CD4-positive, alpha-beta T cell treated with Interleukin-10 for 1 hour (primary cell): ENCODE measurements at places on chromosomes 7 and 10.

DNA sequence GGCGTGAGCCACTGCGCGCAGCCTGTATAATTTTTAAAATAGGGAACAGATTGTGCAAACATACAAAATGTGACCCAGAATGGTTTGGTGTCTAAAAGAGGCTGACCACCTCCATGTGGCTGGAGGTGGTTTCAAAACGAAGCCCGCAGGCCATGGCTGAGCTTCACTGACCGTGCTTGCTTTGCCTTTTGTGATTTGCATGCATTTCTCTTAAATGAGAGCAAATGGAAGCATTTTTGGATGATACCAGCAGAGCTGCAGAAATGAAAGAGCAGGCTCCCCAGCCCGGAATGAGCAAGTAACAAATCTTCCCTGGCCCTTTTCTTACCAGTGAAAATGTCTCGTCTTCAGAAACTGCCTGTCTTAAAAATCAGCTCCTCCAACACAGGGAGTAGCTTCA lies 239.9 kb downstream of the CAMK1D start:
- DNase-seq, result no peak

- no peak for DNase-seq
Measured at GRCh38 chr10:132011445-132011844, 29.7 kb upstream of the BNIP3 start.

DNA sequence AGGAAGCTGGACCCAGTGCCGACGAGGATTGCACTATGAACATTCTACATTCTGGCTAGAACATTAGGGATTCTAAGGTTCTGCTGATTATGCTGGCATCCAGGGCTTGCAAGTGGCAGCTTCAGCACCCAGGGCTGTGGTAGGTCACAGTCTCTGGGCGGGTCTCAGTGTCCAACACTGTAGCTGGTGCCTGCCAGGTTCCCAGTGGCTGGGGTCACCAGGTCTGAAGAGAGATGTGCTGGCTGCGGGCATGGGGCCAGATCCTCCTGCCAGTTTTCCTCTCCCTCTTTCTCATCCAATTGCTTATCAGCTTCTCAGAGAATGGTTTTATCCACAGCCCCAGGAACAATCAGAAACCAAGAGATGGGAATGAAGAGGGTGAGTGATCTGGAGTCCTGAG lies at the start of gene PTTG1IP2:
TSS of gene PTTG1IP2 (plus strand) at position 86 of the 400 bp plus-strand sequence. CDS start at position 234, 148 bp downstream.
- DNase-seq, result no peak

DNA sequence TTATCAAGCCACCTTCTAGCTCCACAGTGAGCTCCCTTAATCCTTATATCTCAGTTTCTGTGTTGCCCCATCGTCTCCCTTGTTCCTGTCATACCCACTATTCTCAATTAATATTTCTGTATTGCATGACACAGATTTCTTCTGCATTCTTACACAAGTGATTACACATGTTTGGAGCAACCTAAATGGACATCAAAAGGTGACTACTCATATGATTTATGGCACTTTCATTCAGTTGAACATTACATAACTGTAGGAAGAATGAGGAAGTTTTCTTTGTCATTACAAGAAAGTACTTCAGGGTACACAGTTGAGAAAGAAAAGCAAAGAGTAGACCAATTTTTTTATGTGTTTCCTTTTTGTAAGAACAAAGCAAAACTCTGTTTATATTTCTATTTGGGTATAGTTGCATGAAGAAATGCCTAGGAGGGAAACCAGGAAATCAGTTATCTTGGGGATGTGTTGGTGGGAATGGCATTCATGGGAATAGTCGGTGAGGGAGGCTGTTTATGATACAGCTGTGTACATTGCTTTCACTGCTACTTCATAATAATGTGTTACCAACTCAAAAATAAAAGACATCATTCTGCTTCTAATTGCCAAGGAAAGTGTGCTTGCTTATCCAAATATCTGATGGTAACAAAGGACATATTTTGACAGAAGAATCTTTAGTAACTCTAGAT lies 23.6 kb upstream of the PRSS37 start:
- no peak for DNase-seq

GRCh38 chr10:11256896-11257295 lies 239.2 kb downstream of the CELF2 start:
- DNase-seq, result no peak

DNA sequence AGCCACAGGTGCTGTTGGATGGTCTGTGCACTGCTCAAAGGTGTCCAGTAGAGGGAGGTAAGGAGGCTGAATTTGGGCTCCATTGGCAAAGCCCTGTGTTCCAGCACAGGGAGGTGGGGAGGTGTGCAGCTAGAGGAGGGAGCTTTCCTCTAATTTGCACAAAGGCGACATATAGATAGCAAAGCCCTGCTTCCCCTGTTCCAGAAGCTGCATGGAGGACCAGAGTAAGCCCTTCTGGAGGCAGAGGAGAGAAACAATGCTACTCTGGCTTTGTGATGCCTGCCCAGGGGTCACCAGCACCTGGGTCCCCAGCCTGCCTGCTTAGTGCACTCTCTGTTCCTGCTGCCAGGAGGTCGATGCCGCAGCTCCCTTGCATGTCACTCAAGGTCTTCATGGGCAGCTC lies 3.4 kb upstream of the ARHGAP22 start:
- peak; percentile 35 for DNase-seq

DNA sequence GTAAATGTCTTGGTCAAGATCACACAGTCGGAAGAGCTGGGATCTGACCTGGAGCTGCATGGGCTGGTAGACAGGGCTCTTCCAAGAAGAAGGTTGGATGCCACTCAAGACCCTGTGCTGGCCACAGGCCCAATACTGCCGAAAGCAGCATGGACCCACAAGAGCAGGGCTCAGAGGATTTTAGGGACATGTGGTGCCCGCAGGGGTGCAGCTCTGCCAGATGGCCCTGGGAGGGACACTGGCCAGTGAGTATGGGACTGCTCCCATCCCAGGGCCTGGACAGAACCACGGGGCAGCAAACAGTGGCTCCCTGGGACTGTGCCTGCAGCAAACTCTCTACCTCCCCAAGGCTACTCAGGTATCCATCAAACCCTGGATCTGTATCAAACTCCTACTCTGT lies 12.4 kb downstream of the MAT1A start:
- no peak for DNase-seq

GRCh38 chr7:64945503-64946175 lies 42.6 kb downstream of the ZNF273 start:
- DNase-seq, result no peak

- DNase-seq, result no peak
Measured at GRCh38 chr7:98870807-98871491, 1.1 kb upstream of the TMEM130 start.

DNA sequence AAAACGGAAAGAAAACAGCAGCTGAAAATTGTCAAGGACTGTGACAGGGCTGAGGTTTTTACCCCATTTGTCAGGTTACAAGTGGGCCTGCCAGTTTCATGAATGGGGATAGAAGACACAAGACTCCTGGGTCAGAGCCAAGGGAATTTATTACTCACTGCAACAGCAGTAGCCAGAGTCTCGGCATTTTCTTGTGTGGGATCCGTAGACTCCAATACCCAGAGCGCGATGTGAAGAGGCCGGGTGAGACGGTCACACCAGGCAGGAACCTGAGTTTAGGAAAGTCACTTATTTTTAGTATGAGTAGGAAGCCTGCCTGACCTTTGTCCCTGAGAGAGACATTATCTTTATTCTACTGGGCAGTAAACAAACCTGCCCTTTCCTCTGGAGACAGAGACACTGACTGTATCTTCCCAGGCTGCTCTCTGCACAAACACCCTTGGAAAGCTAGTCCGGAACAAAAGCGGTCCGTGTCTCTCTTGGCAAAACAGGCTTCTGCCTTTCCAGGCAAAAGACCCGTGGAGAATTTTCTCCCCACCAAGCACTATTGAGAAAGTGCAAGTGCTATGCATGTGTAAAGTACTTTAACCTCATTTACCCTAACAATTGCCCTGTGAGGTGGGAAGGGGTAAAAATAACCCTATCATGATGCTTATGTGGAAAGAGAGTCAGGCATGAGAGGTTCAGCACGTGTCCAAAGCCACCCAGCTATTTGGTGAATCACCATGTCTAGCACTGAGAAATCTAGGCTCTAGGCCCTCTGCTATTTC lies 58.4 kb downstream of the JCAD start:
- DNase-seq, result no peak

DNA sequence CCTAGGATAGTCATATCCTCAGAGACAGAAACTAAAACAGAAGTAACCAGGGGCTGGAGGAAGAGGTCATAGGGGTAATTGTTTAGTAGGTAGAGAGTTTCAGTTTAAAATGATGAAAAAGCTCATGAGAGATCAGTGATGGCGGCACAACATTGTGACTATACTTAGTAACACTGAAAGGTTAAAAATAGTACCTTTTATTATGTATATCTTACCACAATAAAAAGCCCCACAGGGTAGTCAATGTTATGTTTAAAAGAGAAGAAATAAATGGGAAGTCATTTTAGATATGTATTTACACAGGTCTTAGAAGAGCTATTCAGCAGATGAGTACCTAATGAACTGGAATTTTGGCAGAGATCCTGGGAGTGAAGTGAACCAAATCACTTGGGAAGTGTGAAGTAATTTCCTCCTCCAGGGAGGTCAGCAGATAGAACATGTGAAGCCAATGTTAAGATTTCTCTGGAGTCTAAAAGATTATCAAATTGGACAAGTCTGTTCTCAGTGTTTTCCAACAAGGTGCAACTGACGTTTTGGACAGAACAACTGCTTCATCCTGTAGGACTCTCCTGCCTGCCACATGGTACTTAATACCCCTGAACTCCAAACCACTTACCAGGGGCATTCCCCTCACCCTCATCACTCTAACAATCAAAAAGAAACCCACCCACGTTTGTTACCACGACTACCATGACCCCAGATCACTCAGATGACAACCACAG lies 6.4 kb downstream of the CDCA7L start:
- DNase-seq, result no peak

DNA sequence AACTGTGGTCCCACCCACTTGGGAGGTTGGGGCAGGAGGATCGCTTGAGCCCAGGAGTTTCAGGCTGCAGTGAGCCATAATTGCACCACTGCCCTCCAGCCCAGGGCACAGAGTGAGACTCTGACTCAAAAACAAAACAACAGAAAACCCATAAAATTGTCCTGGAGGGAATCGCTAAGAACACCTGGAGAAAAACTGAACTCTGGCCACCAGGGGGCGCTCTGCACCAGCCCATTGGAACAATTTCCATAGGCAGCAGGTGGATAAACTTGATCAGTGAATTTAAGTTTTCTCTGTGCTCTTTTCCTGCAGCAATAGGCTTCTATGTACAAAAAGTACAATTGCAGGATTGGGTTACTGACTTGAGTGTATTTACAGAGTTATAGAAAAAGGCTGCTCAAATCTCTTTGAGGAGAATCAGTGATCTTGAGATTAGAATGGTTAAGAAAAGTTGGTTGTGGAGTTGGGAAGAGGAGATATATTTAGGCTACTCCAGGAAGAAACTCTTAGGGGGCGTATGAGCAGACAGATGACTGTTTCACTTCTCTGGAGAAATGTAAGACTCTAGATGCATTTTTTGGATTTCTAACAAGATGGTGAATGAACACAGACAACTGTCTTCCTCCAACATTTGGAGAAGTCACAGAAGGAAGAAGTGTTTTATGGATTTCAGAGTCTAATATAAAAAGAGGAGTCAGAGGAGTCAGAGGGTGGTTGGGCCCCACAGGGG lies 274.9 kb upstream of the GALNT17 start:
- peak; percentile 32 for DNase-seq

DNA sequence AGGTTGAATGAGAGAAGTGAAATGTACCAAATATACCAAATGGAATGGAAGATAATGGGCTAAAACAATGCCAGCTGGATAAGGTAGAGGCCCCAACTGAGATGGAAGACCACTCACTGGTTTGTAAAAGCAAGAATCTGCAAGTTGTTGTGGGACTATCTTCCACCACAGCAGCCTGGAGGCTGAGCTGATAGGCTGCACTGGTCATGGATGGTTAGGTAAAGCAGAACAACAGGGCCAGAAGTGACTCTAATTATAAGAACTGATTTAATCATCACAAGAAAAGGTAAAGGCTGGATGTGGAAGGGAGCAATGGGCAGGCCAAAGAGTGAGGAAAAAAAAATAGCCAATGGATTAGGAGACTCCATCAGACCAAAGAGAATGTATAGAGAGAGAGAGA lies 11.8 kb downstream of the TFEC start:
- DNase-seq, result no peak

DNA sequence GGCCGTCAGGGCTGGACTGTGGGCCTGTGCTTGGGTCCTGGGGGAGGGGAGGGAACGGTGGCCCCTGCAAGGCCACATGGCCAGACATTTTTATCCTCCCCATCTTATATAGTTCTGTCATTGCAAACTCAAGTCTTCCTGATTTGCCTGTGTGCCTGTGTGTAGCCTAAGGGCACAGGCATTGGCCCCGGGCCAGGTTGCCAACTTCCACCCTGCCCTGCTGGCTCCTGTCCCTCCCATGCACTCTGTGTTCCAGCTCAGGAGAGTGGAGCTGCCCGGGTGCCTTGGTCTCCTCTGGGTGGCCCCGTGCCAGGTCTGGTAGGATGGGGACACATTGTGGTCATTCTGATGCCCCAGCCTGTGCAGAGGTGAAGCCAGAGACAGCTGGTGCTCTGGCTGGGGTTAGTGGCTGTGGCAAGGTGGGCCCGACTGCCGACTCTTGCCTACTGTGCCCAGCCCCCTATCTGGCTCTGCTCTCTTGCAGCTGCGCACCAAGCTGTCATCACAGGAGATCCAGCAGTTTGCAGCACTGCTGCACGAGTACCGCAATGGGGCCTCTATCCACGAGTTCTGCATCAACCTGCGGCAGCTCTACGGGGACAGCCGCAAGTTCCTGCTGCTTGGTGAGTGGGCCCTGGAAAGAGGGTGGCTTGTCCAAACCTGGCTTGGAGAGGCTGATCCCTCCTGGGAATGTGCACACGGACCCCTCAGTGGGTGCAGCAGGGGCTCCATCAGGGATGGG lies 14.8 kb downstream of the NACAD start:
- no peak for DNase-seq

- DNase-seq, result no peak
Measured at GRCh38 chr10:107031931-107032699, 132.4 kb downstream of the SORCS1 start.

GRCh38 chr7:139265673-139266072 lies 34.6 kb downstream of the UBN2 start:
- no peak for DNase-seq

DNA sequence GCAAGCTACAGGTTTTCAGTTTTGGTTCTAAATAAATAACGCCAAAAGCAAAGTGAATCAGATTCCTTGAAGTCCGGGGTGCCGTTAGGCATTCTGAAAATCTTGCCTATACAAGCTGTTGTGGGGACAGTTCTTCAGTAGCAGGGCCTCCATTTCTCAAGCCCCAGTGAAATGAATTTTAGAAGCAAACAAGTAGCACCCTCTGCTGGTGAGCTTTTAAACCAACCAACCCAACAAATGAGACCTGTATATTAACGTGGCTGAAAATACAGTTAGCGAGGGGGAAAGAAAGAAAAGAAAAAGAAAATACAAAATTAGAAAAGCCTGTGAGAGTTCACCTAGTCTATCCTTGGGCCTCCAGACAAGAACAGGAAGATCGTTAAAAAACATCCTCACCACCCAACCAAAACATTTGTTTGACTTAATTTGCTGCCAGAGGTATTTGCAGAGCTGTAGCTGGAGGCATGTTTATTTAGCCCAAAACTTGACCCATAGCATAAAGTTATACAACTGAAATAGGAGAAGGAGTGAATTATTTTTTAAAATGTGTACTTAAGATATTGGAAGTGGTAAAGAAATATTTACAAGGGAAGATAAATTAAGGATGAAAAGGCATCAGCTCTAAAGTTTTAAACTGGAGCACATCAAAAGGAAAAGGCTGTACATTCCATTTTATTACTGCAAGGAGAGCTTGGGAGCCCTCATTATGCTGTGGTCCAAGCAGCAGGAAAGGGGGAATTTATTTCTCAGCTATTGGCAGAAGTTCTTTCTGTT lies 98.9 kb downstream of the DYNC1I1 start:
- DNase-seq, result no peak
